ENCODE measurements at places on chromosomes 7 and 10. TPM values are rescaled to one million over a fixed set of nuclear protein-coding genes. Genes with fewer than 3 reads are reported as not detected.
A peak's percentile ranks its signal among the peaks of the same experiment; 100 is the strongest.

DNA sequence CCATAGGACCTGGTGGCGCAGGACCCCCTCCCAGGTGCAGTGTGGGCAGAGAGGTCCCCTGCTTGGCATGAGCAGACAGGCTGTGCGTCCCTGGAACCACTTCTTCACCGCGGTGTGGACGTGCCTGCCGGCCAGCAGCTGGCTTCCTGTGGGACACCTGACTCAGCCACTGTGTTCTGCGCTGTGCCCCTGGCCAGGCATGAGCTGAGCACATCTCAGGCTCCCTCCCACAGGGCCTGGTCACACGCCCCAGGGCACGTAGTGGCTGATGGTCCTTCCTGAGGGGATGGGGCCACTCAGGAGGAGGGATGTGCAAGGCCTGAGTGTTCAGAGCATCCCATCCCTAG lies 3.5 kb upstream of the DEPP1 start:
- DNase-seq: peak; percentile 76

- DNase-seq: no peak
These were observed 79.8 kb downstream of the SEM1 start for GRCh38 chr7:96629884-96630283.

GRCh38 chr7:821688-822087 lies 10.6 kb upstream of the SUN1 start:
- peak; percentile 25 for DNase-seq

- DNase-seq: no peak
These were observed 69.0 kb downstream of the PRSS58 start for GRCh38 chr7:142188846-142189245.

DNA sequence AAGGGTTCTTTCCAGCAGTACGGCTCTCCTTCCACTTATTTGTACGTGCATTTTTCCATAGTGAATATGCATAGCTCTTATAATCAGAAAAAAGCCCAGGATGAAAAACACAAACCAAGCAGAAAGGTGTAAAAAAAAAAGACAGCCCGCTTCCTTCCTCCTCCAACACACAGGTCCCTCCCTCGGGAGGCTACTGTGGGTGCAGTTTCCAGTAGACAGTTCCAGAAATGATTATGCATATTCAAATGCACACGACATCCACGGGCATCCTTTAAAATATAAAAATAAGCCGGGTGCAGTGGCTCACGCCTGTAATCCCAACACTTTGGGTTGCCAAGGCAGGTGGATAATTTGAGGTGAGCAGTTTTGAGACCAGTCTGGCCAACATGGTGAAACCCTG lies 59.9 kb downstream of the TNRC18 start:
- DNase-seq: no peak

CHRM2 gene
- not detected for total RNA-seq
